Lower leg skin (tissue), 4 donors: ENCODE measurements at places on chromosomes 3 and 15.

DNA sequence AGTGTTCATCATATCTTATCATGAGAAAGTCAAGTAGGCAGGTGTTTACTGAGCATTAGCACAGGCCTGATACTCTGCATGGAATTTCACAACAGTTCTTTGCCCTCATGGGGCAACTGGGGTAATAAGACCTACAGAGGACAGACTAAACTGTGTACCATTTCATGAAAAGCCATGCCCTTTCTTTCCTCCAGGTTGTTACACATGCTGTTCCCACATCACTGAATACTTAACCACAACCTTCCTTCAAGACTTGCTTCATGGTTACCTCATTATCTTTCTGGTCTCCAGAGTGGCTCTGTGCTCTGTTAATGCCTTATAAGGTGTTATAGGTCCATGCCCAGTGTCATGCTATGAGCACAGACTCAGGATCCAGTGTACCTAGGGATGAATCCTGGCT lies 28.2 kb upstream of the RSL24D1 start:
- DNase-seq = no peak

DNA sequence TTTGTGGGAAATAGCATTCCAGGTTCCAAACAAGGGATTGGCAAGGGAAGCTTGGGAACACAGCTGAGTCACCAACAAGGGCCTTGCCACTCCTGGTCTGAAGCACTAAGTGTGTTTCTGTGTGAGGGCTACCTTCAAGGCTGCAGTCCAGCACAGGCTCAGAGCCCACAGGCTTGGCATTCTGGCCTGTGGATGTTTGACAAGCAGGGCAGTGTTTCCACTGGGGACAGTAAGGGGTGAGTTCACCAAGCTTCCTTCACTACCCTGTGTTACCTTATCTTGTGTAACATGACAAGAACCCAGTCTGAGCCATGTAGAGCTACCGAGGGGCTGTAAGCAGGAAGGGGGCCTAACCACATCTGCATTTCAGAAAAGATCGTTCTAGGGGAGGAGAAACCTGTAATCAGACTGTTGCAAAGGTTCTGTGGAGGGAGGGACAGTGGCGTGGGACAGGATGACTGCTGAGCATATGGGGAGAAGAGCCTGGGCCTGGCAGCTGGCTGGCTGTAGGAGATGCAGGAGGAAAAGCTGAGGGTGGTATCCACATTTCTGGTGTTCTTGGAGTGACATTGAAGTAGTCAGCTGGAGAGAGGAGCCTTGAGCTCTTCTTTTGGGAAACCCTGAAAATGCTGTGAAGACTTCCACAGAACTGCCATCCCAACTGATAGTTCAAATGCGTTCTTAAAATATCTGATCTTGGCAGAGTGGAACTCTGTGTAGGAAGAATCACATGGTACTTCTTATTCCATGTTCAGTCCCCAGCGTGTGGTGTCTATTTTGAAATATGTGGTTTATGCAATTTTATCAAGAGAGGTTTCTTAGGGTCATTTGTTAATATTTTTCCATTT lies 61.3 kb downstream of the CTDSPL start:
- no peak for DNase-seq

GRCh38 chr3:194760494-194761137 lies 74.9 kb downstream of the FAM43A start:
- DNase-seq = no peak

DNA sequence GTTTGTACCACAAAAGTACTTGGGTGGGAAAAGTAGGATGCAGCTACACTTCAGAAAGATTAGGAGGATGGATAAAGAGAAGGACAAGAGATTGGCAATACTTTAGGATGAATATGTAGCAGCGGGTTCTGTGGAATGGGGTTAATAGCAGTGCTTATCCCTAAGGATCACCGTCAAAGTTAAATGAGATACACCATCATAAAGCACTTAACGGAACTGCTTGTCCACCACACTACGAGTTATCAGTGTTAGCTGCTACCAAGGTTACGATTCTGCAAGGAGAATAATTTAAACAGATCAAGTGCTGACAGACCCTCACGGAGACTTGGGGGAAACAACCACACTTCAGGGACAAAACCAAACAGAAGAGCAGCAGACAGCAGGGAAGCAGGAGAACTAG lies 963 bp downstream of the SHQ1 start:
- DNase-seq = no peak

GRCh38 chr3:178562143-178562946 lies 26.1 kb downstream of the KCNMB2 start:
- no peak for DNase-seq

- no peak for DNase-seq
These were observed 14.4 kb downstream of the EFCC1 start for GRCh38 chr3:129015388-129016105.

DNA sequence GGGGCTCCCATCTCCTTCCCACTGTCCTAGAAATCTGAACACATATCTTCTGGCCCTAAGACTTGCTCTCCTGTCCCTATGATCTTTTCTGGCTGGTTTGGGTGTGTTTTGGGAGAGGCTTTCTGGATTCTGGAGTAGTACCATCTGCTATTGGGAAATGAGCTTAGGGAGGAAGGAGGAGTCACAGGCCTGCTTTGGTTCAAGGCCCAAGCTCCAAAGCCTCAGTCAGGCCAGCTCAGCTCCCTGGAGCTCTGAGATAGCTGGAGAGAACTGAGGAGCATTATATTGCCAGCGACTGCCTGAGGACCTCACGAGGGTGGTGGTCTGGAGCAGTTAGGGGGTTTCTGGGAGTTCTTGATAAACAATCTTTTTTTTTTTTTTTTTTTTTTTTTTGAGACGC lies 18.7 kb downstream of the RASGRF1 start:
- DNase-seq = no peak

DNA sequence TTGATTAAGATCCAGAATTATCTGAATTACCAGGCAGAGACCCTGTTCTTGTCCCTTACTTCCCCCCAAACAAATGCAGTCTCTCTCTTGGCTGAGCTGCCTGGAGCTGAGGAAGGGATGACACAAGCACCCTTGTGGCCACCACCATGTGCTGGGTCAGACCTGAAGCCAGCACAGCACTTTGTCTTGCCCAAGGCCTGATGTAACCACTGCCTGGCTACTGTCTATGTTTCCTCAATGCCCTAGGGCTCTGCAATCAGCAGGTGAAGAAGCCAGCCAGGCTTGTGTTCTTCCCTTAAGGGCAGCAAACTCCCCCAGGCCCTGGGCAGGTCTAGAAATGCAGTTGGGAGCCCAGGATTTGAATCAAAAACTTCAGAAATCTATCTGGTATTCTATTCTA lies 15.8 kb upstream of the CASR start:
- DNase-seq = no peak

GRCh38 chr3:1456781-1457311 lies 364.0 kb downstream of the CNTN6 start:
- no peak for DNase-seq

GRCh38 chr3:61530355-61530754 lies 31.0 kb upstream of the PTPRG start:
- DNase-seq = no peak

- no peak for DNase-seq
These were observed 542.0 kb downstream of the EPHA3 start for GRCh38 chr3:89649431-89649830.

DNA sequence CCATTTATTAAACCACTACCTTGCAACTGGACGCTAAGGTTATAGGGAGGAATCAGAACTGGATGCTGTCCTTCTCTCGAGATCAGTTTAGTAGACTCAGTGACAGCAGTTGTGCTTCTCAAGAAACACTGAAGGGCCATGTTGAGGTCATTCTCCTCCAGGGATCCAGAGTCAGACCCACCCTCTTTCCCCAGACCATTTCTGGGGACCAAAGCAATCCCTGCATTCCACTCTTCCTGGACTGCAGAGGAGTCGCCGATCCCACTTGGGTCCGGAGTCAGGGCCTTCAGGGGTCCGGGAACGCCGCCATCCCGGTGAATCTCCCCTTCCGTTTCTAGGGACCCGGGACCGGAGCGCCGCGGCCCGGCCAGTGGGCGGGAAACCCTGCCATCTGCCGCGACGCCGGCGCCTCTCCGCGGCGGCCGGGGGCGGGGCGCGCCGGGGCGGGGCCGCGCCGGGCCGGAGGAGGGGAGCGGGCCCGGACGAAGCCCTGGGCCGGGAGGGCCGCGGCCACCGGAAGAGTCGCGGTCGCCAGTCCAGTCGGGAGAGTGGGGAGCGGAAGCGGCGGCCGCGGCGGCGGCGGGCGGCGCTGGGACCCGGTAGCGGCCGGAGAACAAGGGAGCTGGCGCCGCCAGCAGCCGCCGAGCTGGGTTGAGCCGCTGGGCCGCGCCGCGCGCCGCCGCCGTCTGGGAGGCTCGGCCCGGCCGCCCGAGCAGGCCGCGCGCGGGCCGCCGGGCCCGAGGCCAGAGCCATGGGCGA lies at the start of gene DVL3:
DVL3 (plus strand) TSS at position 493 of the 759 bp plus-strand sequence; CDS start at position 752, 259 bp downstream.
- peak; percentile 90 for DNase-seq

DNA sequence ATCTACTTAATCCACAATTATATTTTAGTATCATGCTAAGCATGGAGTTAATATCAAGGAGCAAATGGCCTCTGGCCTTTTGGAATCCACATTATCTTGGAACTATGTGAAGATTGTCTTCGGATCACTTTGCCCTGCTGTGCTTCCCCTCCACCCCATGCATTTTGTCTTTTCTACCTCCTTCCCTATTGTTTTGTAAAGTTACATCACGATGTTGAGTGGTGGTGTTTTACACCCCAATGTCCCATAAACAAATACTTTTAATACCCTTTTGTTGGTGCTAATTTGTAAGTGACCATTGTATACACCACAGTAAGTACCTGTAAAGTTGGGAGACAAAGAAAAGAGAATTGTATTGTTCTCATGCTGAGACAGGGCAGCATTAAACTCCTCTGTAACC lies 258.4 kb upstream of the ZNF717 start:
- DNase-seq = no peak

DNA sequence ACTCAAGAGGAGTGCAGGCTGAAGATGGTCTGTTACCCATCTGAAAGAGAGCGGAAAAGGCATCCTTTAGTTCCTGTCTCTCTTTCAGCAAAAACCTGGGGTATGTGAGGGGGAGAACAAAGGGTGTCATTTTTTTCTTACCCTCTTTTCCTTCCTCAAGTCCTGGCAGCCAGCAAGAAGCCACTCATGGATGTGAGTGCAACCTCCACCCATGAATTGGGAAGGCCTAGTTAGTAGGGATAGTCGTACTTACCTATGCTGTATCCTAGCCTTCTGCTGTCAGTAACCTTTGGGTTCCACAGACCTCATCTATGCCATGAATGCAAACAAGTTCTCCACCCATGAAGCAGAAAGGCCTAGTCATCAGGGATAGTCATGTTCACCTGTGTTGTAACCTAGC lies 472.8 kb downstream of the ZIC1 start:
- DNase-seq = no peak

DNA sequence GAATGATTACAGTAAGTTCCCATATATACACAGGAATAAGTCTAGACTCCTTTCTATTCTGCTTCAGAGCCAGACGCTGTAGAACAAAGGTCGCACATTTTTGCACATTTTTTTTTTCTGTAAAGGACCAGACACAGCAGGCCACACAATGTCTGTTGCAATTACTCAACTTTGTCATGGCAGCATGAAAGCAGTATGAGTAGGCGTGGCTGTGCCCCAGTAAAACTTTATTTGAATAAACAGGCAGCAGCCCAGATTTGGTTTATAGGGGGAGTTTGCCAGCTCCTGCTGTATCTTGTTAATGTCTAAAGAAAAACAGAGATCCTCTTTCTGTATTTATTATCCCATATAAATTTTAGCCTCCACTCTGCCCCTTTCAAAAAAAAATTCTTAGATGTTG lies 708.3 kb downstream of the FHIT start:
- DNase-seq = no peak

- no peak for DNase-seq
These were observed 125.1 kb upstream of the ZBTB20 start for GRCh38 chr3:115272036-115272824.

DNA sequence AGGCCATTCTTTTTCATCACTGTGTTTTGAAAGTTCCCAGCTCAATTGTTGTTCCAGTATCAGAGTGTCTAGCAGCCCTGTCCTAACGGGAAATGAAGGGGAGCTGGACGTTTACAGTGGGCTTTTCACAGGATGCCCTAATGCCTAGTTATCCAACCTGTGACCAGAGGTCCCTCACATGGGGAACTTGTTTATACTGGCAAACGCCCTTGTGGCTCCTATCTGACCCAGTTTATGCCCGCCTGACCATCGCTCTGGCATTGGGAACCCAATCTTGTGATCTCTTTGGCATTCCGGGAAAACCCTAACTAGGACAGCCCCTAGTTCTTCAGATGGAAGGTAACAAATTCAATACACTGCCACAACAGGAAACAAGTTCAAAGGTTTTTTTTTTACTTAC lies 14.5 kb upstream of the MYRIP start:
- no peak for DNase-seq

- DNase-seq = peak; percentile 35
These were observed 54.6 kb upstream of the MYZAP start for GRCh38 chr15:57537072-57537471.

DNA sequence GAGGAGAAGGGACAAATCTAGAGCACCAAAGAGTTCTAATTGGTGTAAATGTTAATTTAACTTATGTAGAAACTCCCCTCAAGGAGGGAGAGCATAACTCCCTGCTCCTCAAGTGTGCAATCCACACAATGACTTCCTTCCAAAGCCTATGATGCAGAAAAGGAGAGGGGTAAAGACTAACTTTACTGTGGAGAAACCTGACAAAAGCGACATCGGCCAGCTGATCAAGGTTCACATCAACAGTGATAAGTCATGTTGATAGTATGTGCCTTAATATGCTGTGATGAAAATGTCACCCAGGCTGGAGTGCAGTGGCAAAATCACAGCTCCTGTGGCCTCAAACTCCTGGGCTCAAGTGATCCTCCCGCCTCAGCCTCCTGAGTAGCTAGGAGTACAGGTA lies 76.5 kb downstream of the TFDP2 start:
- DNase-seq = no peak

- DNase-seq = no peak
These were observed 40.0 kb upstream of the MCF2L2 start for GRCh38 chr3:183468424-183468823.

- no peak for DNase-seq
These were observed 2.7 kb downstream of the SMAD6 start for GRCh38 chr15:66704803-66705153.

DNA sequence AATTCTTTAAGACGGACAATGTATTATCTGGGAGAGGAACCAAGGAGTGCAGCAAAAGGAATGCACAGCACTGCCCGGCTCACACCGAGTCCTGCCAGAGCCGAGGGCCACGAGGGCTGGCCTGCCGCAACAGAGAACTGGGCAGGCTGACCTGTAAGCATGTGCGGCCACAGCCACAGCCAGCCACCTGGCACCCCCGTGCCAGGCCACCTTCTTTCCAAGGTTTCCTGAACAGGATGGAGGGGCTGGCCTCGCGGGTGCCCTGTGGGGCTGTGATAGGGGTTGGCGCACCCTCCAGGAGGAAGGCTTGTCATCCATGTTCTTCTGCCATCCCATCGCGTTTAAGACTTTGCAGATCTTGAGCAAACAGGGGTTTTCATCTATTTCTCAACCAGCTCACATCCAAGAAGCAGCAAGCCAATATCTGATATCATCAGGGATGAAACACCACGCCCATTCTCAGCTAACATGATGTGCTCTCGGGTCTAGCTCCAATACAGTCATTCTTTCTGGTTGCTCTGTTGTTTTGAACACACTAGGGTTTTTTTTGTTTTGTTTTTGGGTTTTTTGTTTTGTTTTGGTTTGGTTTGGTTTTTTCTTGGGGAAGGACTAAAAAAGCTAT lies 10.2 kb downstream of the CA12 start:
- no peak for DNase-seq

- no peak for DNase-seq
These were observed 304.4 kb downstream of the WDR72 start for GRCh38 chr15:53454843-53455721.
